ENCODE measurements at places on chromosomes 16 and 17.

DNA sequence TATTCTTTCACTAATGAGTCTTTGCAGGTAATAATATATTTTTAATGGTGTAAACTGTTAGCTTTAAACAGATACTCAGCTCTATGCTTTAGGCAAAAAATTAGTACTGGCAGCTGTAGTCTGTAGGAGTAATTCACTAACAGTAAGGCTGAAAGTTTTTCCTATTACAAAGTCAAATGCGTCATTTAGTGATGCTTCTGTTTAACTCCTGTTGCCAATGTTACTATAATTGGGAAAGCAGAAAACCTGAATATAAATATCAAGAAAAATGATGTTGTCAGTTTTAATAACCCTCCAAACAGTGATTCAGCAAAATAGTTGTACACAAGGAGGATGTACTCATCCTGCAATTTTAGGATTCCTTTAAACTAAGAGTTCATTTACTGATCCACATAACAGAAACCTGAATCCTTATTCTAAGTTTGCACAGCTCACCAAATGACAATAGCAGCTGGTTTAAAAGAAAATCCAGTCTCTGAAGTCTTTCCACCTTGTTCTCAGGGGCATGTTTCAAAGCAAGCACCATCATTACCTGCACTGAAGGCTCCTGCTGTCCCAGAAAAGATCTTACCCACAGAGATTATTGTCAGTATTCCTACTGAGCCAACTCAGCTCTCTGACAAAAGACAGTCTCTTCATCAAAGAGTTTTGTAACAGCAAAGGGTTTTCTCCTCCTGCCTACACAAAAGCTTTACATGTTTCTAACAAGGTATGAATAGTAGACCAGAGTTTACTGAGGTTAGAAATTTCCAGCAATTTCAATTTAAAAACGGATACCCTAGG is 4.2 kb downstream of the CDR2 start:
- DNase-seq = no peak

GRCh38 chr17:79760197-79760906 is 17.6 kb upstream of the CBX2 start:
- DNase-seq = no peak

DNA sequence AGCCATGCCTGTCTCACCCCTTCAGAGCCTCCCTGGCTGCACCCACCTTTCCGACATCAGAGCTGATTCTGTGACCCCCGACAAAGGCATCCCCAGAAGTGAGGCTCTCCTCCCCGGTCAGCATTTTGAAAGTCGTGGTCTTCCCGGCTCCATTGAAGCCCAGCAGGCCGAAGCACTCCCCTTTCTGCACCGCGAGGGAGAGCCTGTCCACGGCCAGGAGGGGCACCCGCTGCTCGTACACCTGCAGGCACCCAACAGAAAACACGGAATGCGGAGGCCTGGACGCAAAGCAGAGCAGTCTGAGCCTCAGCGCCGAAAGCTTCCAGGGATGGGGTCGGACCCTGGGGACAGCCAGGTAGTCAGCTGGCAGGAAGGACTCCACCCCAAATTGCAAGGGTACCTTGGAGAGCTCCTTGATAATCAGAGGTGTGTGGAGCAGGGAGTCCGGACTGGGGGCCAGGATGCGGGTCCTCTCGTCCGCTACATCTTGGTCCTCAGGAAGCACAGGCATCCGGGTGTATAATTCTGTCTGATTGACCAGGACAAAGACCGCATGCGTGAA is 13.1 kb upstream of the RNPS1 start:
- DNase-seq = no peak

- DNase-seq = no peak
Measured at GRCh38 chr16:13322336-13322735, 420.9 kb downstream of the SHISA9 start.

- DNase-seq = no peak
Measured at GRCh38 chr17:1557355-1558095, 5.1 kb downstream of the PITPNA start.

DNA sequence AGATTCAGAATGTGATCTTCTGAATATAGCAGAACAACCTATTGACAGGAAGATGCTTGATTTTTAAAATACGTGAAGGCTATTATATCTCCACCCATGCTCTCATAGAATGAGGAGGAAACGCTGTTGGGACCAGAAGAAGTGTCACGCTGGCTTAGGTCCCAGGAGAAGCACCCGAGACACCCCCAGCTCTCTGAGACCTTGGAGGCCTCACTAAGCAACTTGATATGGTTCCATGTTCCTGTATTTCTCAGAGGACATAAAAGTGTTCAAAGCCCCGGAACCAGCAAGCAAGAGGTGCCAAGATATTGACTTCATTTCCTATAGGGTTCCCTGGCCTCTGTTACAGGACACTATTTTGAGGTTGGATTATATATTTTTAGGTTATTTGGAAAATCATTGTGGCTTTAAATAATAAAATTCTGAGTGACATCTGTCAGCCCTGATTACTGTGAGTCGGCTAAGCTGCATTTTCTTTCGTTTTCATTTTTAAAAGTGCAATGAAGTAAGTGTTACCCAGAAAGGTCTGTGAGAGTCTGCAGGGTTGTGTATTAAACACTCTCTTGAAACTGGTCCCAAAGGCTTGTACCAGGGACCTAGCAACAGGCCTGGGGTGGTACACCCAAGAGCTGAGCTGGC is 400.0 kb downstream of the SOX9 start:
- DNase-seq = no peak

GRCh38 chr16:19071811-19072777 is 4.7 kb downstream of the COQ7 start:
- DNase-seq = no peak

- DNase-seq = no peak
Measured at GRCh38 chr17:75240394-75241142, 20.8 kb downstream of the GGA3 start.

- DNase-seq = no peak
Measured at GRCh38 chr17:681738-682529, 32.7 kb downstream of the VPS53 start.

DNA sequence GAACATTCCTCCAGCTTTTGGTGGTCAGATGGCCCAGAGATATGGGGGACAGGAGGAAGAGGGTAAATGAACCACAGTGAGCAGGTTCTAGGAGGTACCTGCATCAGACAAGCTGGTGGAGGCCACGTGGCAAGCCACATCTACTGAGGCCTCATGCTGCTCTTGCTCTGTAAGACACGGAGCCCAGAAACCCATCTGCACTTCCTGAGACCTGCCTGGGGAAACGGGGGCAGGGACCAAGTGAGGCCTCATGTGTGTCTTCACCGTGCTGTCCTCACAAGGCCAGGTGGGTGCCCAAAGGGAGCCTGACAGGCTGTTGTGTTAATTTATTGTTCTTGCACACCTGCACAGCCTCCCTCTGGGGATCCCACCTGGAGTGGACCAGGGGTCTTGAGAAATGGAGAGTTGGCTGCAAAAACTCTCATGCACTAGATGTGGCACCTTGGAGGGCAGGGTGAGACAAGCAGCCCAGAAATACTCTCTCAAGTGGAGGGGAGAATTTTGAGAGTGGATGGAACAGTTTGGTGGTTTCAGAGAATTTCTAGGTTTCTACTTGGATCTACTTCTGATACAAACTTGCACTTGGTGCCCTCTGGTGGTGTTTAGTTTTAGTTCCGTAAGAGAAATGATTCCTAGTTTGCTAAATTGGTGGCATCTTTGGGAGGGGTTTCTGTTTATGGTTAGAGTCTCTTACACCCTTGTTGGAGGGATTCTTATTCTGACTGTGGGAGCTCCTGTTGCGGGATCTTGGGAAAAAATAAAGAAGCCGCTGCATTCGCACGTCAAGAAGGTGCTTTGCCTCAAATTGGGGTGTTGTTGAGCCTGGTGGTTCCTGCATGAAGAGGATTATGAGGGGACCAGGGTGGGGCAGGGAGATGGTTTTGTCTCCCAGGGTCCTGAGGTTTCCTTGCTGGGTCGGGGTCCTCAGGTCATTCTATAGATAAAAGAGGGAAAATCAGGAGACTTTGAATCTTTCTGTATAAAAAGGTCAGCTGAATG is 47.5 kb downstream of the SLC6A2 start:
- no peak for DNase-seq

DNA sequence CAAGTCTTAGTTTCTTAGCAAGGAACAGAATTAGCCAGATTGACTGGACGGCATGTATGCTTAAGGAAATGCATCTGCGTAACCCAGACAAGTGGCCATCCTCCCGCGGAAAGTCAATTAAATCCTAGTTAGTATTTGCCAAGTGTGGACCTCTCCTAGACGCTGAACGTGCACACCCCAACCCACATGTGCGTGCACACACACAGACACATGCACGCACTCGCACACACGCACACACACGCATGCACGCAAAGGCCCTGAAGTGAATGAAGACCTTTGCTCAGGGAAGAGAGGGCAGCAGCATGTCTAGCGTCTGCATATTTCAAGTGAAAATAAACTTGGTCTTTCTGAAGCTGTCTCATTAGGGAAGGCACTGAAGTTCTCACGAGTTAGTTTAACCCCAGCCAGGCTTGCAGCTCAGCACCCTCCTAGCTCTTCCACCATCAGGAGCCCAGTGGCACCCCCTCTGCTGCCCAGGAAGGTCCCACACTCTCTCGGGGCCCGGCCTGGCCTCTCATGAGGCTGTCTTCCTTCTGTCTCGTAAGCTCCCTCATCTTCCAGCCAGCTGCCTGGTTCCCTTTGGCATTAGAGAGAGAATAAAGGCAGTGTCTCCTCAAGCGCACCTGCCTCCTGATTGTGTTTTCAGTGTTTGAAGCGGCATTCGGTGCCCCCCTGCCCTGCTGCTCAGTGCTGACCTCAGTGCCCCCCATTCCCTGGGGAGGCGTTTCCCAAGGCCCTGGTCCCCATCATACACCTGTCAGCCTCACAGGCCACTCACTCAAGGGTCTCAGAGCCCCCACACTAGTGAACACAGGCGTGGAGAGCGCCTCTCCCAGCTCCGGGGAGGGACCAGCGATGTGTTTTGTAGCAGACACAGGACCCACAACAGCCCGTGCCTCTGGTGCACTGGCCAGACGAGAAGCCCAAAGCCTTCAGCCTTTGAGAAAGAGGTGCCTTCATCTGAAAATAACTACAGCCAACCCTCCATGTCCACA is 52.2 kb upstream of the CHMP6 start:
- DNase-seq = no peak

DNA sequence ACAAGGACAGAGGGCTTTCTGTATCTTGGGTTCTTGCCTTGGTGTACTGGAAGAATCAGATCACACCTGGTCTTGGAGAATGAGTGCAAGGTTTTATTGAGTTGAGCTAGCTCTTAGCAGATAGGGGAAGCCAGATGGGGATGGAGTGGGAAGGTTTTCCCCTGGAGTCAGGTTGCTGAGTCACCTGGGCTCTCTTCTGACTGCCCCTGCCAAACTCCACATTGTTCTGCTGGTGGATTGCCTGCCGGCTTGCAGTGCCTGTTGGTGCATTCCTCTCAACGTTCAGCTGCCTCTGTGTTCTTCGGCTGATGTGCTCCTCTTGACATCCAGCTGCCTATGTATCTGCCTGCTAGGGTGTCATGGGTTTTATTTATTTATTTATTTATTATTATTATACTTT is 1431.1 kb downstream of the CDH8 start:
- no peak for DNase-seq

DNA sequence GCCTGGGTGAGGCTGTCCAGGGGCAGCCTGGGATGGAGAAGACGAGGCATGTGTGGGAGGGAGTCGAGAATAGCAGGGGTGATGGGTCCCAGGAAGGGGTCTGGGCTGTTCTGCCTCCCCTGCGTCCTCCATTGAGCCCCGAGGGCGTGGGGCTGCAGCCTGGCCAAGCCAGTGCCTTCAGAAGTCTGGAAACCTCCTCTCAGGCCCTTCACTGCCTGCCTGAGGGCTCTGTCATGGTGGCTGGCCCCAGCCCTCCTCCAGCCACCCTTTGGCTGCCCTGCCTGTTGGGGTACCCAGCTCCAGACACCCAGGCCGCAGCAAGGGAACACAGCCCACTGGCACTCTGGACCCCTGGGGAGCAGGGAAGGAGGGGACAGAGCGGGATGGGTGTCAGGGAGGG is 27.6 kb downstream of the ENGASE start:
- no peak for DNase-seq
